ENCODE measurements at places on chromosomes 2 and 18.

DNA sequence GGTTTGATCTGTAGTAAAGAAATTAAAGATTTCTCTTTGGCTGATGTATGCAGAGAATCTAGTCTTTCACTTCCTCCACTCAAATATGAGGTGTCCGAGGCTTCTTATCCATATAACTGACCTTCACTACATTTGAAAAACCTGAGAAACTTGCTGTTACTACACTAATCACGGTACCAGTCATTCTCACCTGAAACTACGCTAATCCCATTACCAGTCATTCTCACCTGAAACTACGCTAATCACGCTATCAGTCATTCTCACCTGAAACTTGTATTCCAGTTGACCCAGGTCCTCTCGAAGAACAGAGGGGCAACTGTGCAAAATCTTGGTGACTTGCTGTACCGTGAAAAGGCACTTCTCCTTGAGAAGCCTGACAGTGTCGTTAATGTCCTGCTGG lies 5.1 kb downstream of the MTERF4 start:
- peaks cover 36% of the 10 kb centered on the region for H3K36me3 ChIP-seq
- no peaks in the 10 kb centered on the region for H3K27me3 ChIP-seq
- no peak for DNase-seq
- H3K4me3 ChIP-seq = no peak overlapping the region
- no peak overlapping the region for H3K27ac ChIP-seq

- H3K4me1 ChIP-seq = no peaks in the 10 kb centered on the region
- no peak overlapping the region for H3K4me3 ChIP-seq
- H3K27ac ChIP-seq = no peak overlapping the region
- no peak for DNase-seq
These were observed 966.3 kb upstream of the POU3F3 start for GRCh38 chr2:103887625-103888024.

GRCh38 chr2:186181625-186182024 lies 304.4 kb upstream of the ZC3H15 start:
- H3K27me3 ChIP-seq = no peaks in the 10 kb centered on the region
- no peak overlapping the region for H3K4me3 ChIP-seq
- H3K4me1 ChIP-seq = no peaks in the 10 kb centered on the region
- H3K27ac ChIP-seq = no peak overlapping the region

DNA sequence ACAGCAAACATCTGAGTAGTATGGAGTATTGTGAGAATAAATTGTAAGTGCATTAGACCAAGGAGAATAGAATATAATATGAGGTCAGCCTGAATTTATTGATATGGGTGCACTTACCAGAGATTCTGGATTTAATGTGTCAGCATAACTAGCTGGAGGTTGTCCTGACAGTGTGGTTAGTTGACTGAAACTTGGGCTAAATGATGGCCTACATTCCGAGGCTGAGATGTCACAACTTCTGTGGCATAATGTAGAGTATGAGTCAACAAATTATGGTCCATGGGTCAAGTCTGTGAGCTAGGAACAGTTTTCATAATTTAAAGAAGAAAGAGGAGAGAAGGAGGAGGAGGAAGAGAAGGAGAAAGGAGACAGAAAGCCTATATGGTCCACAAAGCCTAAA lies 127.6 kb downstream of the QPCT start:
- peaks cover 7% of the 10 kb centered on the region for H3K4me1 ChIP-seq
- no peaks in the 10 kb centered on the region for H3K27me3 ChIP-seq
- no peak overlapping the region for H3K27ac ChIP-seq
- peak; percentile 87 for DNase-seq
- no peaks in the 10 kb centered on the region for H3K36me3 ChIP-seq
- H3K4me3 ChIP-seq = no peak overlapping the region

- H3K27ac ChIP-seq = no peak overlapping the region
- H3K27me3 ChIP-seq = no peaks in the 10 kb centered on the region
- DNase-seq = no peak
- no peaks in the 10 kb centered on the region for H3K36me3 ChIP-seq
These were observed 64.5 kb downstream of the ZFP36L2 start for GRCh38 chr2:43161650-43162510.

- H3K36me3 ChIP-seq = peaks cover 67% of the 10 kb centered on the region
- H3K4me1 ChIP-seq = peaks cover 6% of the 10 kb centered on the region
- H3K4me3 ChIP-seq = no peak overlapping the region
- H3K27me3 ChIP-seq = no peaks in the 10 kb centered on the region
These were observed 24.0 kb downstream of the C2orf49 start for GRCh38 chr2:105361102-105361889.

GRCh38 chr2:3670941-3671340 lies 12.9 kb downstream of the ALLC start:
- H3K36me3 ChIP-seq = no peaks in the 10 kb centered on the region
- no peak overlapping the region for H3K27ac ChIP-seq
- no peak for DNase-seq
- peaks cover 4% of the 10 kb centered on the region for H3K4me1 ChIP-seq
- H3K27me3 ChIP-seq = no peaks in the 10 kb centered on the region

DNA sequence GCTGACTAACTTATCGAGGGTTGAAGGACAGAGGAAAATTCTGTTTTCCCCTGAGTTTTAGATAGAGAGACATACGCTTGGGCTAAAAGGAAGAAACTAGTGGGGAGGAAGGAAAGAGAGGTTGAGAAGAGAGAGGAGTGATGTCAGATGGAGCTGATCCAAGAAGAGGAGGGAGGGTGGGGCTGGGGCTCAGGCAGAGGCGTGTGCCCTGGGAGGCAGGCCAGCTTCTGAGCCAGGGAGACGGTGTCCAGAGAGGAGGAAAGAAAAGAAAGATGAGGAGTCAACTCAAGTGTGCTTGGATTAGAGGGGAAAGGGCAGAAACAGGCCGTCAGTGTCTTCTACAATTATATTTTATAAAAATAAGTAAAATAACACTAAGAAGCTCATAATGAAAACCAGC lies 56.2 kb downstream of the EMILIN2 start:
- no peak overlapping the region for H3K27ac ChIP-seq
- no peak overlapping the region for H3K4me3 ChIP-seq
- peak; percentile 61 for DNase-seq

DNA sequence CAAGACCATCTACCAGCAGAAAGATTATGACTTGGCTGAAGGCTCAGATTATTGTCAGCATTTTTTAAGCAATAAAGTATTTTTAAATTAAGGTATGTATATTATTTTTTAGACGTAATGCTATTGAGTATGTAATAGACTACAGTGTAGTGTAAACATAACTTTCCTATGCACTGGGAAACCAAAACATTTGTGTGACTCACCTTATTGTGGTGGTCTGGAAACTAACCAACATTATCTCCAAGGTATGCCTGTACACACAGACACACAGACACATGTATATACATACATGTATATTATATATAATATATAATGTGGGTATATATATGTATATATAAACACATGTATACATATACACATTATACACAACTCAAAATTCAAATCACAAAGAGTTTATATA lies 9.1 kb upstream of the TMEFF2 start:
- H3K36me3 ChIP-seq = no peaks in the 10 kb centered on the region
- H3K4me3 ChIP-seq = no peak overlapping the region
- no peaks in the 10 kb centered on the region for H3K4me1 ChIP-seq
- H3K27ac ChIP-seq = no peak overlapping the region
- no peaks in the 10 kb centered on the region for H3K27me3 ChIP-seq
- DNase-seq = peak; percentile 68

DNA sequence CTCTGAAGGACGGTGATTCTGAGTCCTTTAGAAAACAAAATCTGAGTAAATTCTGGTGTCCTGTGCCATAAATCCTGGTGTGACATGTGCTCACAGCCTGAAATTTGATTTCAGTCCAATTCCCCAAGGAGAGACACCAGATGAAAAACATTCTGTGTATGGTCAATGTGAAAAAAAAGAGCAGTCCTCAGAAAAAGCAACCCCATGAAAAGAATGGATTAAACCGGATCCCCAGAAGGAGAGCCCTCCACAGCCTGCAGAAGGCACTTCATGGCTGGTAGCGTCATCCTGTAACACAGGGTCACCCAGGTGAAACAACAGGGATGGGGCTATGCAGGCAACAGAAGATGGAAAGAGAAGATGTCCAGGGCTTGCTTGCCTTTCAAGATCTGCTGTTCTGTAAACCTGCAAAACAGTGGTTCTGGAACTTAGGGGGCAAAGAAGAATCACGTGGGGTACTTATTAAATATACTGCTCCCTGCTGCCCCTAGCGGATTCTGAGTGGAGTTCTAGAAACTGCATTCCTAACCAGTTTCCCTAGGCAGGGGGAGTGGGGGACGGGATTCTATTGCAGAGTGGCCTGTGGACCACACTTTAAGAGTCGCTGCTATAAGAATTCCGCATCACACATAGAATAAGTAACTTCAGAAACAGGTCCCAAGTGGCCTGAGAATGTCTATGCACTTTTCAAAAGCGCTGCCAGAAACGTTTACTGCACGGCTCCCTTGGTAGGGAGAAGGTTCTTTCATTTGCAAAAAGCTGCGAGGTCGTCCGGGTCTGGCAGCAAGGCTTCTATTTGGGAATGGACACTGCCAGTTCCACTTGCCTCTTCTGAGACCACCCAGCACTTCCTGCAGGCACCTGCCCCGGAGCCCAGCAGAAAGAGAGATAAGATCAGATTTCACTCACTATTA lies 118.9 kb upstream of the ARL5A start:
- H3K36me3 ChIP-seq = no peaks in the 10 kb centered on the region
- H3K4me1 ChIP-seq = no peaks in the 10 kb centered on the region
- H3K27ac ChIP-seq = no peak overlapping the region
- no peaks in the 10 kb centered on the region for H3K27me3 ChIP-seq
- no peak overlapping the region for H3K4me3 ChIP-seq
- peak; percentile 1 for DNase-seq

- H3K4me3 ChIP-seq = no peak overlapping the region
- no peaks in the 10 kb centered on the region for H3K4me1 ChIP-seq
- H3K27ac ChIP-seq = no peak overlapping the region
- H3K27me3 ChIP-seq = no peaks in the 10 kb centered on the region
- no peak for DNase-seq
These were observed 96.8 kb downstream of the ST6GAL2 start for GRCh38 chr2:106789185-106789584.

GRCh38 chr2:20288642-20289340 lies 61.9 kb downstream of the PUM2 start:
- no peaks in the 10 kb centered on the region for H3K27me3 ChIP-seq
- H3K4me3 ChIP-seq = no peak overlapping the region
- H3K4me1 ChIP-seq = peaks cover 2% of the 10 kb centered on the region
- H3K36me3 ChIP-seq = peaks cover 21% of the 10 kb centered on the region

- H3K27ac ChIP-seq = no peak overlapping the region
- H3K4me3 ChIP-seq = no peak overlapping the region
- H3K27me3 ChIP-seq = no peaks in the 10 kb centered on the region
- peaks cover 28% of the 10 kb centered on the region for H3K36me3 ChIP-seq
These were observed 46.1 kb downstream of the SIGLEC15 start for GRCh38 chr18:45871431-45872084.

DNA sequence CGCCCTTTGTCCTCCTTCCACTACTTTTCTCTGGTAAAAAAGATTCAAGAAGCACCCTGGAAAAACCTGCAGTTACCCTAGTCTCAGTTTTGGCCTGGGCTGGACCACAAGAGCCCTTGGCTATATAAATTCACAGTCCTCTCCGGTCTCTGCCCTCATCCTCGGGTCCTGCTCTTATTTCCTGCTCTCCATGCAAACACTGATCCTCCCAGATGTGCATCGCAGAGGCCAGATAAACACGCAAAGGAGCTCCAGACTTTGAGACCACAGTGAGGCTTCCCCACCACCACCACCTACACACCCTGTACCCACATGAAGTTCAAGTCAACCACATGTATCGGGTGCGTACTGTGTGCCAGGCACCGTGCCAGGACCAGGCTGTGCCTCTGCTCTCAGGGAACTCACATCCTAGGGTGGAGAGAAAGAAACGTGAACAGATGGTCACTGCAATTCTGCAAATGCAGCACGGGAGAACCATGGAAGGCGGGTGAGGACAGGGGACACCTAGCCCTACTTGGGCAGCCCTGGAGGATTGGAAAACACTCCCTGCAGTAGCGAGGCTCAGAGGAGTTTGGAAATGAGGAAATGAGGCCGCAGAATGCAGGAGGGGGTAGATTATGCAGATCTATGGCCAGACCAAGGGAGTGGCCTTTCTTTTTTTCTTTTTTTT lies 7.4 kb downstream of the CTDSP1 start:
- peaks cover 21% of the 10 kb centered on the region for H3K36me3 ChIP-seq
- peaks cover 17% of the 10 kb centered on the region for H3K4me1 ChIP-seq
- H3K27ac ChIP-seq = peak overlapping the region; percentile 78
- H3K27me3 ChIP-seq = no peaks in the 10 kb centered on the region
- peak; percentile 37 for DNase-seq

GRCh38 chr2:34481542-34481941 lies 882.4 kb upstream of the FAM98A start:
- H3K27me3 ChIP-seq = no peaks in the 10 kb centered on the region
- DNase-seq = no peak
- H3K36me3 ChIP-seq = no peaks in the 10 kb centered on the region
- no peak overlapping the region for H3K4me3 ChIP-seq
- no peaks in the 10 kb centered on the region for H3K4me1 ChIP-seq

- H3K36me3 ChIP-seq = no peaks in the 10 kb centered on the region
- peaks cover 4% of the 10 kb centered on the region for H3K4me1 ChIP-seq
- no peaks in the 10 kb centered on the region for H3K27me3 ChIP-seq
- H3K27ac ChIP-seq = no peak overlapping the region
- H3K4me3 ChIP-seq = no peak overlapping the region
These were observed 3.5 kb upstream of the RFX8 start for GRCh38 chr2:101478181-101479001.

- peaks cover 20% of the 10 kb centered on the region for H3K27me3 ChIP-seq
- no peaks in the 10 kb centered on the region for H3K36me3 ChIP-seq
- H3K4me3 ChIP-seq = no peak overlapping the region
- DNase-seq = no peak
- H3K4me1 ChIP-seq = peaks cover 9% of the 10 kb centered on the region
These were observed 88.9 kb upstream of the CYP1B1 start for GRCh38 chr2:38164881-38165280.

DNA sequence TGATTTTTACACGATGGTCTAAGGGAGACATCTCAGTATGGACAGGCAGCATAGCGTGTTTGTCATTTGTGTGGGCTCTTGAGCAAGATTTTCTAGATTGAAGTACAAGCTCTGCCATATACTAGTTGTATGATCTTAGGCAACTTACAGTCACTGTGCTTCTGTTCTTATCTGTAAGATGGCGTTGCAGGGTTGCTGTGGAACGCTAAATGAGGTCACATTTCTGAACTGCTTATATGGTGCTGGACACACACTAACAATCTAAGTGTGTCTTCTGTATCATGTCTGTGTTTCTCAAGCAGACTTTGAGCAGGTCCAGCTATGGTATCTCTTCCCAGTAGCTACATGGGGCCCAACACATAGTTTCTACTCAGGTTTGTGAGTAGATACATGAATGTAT lies 29.2 kb downstream of the PARD3B start:
- no peaks in the 10 kb centered on the region for H3K4me1 ChIP-seq
- no peak overlapping the region for H3K27ac ChIP-seq
- H3K36me3 ChIP-seq = no peaks in the 10 kb centered on the region
- H3K27me3 ChIP-seq = no peaks in the 10 kb centered on the region

DNA sequence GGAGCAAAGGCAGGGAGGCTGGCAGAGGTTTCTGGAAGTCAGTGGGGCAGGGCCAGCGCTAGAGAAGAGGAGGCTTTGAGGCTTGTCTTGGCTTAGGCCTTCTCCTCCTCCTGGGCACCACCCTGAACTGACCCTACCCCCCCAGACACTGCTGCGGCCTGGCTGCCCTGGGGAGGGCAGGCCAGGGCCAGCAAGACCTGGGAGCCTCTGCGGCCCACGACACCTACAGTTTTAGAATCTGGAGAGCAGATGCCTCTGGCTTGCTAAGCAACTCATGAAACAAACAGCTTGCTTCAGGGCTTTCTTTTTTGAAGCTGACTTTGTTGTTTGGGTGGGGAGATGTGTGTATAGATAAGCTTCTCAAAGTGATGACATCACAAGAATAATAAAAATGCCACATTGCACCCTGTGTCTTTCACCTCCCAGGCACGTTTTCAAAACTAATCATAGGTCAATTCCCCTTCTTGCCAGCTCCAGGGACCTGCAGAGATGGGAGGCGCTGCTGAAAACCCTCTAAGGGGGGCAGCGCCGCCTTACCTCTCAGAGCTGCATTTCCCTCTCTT lies 46.2 kb upstream of the SMAD7 start:
- peaks cover 41% of the 10 kb centered on the region for H3K4me1 ChIP-seq
- H3K27ac ChIP-seq = 0 out of 2 replicates have a peak overlapping the region, but pooled peaks have one; percentile 3
- peak; percentile 81 for DNase-seq
- H3K4me3 ChIP-seq = no peak overlapping the region
- H3K27me3 ChIP-seq = no peaks in the 10 kb centered on the region

All from IMR-90 (cell line).